ENCODE measurements at places on chromosomes 12 and 14.

DNA sequence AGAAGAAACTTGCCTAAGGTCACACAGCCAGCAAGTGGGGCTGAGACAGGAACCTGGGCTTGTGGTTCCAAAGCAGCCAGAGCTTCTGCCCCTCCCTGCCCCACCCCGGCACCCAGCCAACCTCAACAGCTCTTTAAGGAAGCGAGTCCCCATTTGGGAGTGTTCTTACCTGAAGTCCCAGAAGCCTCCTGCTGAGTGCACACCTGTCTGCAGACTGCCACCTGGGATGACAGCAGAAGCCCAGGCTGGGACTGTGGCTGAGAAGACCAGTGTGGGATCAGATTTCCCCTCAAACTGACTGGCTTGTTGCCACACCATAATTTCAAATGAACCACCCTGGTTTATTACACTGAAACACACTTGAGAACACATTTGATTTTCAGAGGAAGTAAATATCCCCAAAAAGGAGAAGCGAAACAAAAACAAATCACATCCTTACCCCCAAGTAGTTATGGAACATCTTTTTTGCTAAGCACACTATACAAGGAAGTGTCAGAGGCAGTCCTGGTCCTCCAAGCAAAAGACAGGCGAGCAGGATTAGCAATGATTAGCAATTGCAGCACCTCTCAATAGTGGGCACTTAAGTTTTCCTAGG is 6.3 kb upstream of the RIN3 start:
- DNase-seq, result peak; percentile 56

DNA sequence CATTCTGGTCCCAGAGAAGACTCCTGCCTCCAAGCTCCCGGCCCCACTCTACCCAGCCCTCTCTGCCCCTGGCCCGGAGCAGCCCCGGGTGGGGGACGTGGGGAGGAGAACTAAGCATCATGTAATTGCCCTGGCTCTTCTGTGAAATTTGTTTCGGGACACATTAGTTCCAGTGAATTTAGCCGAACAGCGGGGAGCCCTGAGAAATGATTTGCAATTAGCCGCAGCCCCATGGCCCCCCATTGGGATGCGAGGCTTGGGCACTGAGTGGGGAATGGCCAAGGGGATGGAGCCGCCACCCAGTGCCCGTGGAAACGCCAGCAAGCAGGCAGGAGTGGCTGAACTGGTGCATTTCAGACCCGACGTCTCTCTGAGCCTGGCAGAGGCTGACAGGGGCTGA is 173.9 kb upstream of the LHX5 start:
- DNase-seq, result no peak

DNA sequence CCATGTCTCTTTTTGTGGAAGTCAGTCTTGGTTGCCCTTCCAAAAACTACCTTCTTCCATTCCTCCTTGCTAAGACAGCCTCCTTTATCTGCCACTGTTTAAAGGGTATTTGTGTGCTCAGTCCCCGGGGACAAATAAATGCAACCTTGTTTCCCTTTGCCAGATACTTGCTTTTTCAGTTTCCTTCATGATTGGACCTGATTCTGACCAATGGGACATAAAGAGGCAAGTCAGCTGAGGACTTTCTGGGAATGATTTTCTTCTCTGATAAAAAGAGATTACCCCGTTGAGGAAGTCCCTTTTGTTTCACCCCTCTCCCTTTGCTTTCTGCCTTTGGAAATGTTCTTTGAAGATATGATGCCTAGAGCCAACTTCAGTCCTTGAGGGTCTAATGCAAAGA is 7.4 kb upstream of the TUBA1B start:
- no peak for DNase-seq

GRCh38 chr14:100397005-100397404 is 73.9 kb downstream of the SLC25A47 start:
- no peak for DNase-seq

DNA sequence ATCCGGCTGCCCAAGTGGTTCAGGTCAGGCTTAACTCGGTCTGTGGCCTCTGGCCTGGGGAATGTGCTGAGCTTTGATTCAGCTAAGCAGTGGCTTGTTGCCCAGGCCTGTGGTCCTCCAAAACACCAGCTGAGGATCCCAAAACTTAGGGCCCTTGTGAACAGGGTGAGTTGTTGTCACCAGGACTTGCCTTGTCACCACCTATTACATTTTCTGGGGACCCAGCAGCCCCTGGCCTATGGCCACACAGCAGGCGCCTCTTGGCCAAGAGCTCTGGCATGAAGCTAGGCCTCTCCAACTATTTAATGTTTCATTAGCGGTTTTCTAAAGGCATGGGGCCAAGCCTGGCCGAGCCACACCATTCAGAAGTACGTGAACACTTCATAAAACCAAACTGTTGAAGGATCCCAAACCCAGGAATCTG is 343.7 kb downstream of the CACNA1C start:
- no peak for DNase-seq
